A549 treated with DMSO at 1 μM for 4 hours (cell line): ENCODE measurements at places on chromosomes 6 and 20. TPM values are rescaled to one million over a fixed set of nuclear protein-coding genes. Genes with fewer than 3 reads are reported as not detected.

HLA-DMA gene
- 2.2 to 3.7 TPM (median 3.3 TPM) in 5 replicates for total RNA-seq

ZBTB46 gene
- 0.50 to 0.94 TPM (median 0.77 TPM) in 5 replicates for total RNA-seq

RSPO4 gene
- total RNA-seq, result not detected in 5 replicates

TRIM40 gene
- not detected in 5 replicates for total RNA-seq

ITPR3 gene
- 32.9 to 45.8 TPM (median 41.0 TPM) in 5 replicates for total RNA-seq

DDX43 gene
- not detected in 5 replicates for total RNA-seq

PKHD1 gene
- total RNA-seq, result not detected in 5 replicates

HCK gene
- 0.03 to 0.11 TPM (median 0.09 TPM) in 3 of 5 replicates, not detected in the others for total RNA-seq

B3GALT4 gene
- 0.48 to 0.70 TPM (median 0.67 TPM) in 5 replicates for total RNA-seq

PI3 gene
- total RNA-seq, result 2.3 to 4.5 TPM (median 3.2 TPM) in 5 replicates

FGD2 gene
- not detected in 5 replicates for total RNA-seq

LY6G6D gene
- not detected in 5 replicates for total RNA-seq

MAS1 gene
- total RNA-seq, result not detected in 5 replicates

BCAS1 gene
- 0.55 to 0.85 TPM (median 0.71 TPM) in 5 replicates for total RNA-seq

SRMS gene
- total RNA-seq, result 0.06 TPM in 1 of 5 replicates, not detected in the others

HLA-G gene
- total RNA-seq, result not detected in 5 replicates

COL9A3 gene
- total RNA-seq, result 0.30 to 0.65 TPM (median 0.36 TPM) in 5 replicates

TBXT gene
- not detected in 5 replicates for total RNA-seq

PPIL6 gene
- total RNA-seq, result 2.2 to 3.3 TPM (median 2.7 TPM) in 5 replicates

MUC21 gene
- total RNA-seq, result not detected in 5 replicates

SMOC2 gene
- total RNA-seq, result not detected in 5 replicates

RPS6KA2 gene
- total RNA-seq, result 0.07 to 0.26 TPM (median 0.19 TPM) in 5 replicates

TBP gene
- total RNA-seq, result 13.7 to 16.4 TPM (median 14.8 TPM) in 5 replicates

ULBP2 gene
- 3.4 to 4.6 TPM (median 3.5 TPM) in 5 replicates for total RNA-seq

RBBP8NL gene
- 0.03 TPM in 1 of 5 replicates, not detected in the others for total RNA-seq

GLP1R gene
- total RNA-seq, result not detected in 5 replicates

VGLL2 gene
- total RNA-seq, result not detected in 5 replicates
